Neuronal stem cell (in vitro differentiated cells): ENCODE measurements at places on chromosomes 4 and X.

- DNase-seq, result no peak
Observed at GRCh38 chrX:54754854-54755253, 43.2 kb downstream of the ITIH6 start.

DNA sequence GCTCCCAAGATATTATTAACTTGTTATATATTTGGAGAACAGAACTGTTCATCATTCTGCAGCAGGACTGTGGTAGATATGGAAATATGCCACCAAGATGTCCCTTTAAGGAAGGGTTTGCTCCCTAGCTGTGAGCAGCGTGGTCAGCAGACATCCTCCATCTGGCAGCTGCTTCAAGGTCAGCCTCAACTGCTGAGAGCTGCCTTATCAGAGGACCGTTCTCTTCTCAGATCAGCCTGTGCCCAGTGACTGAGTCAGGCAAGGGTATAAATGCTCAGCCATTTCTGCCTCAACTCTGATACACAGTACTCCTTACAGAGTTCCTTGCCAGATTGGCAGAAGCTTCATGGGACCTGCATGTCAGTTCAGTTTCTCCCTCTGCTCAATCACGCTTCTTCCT, 63.4 kb upstream of the MAGEB2 start:
- DNase-seq, result no peak

GRCh38 chrX:79568309-79568708, 201.2 kb upstream of the ITM2A start:
- DNase-seq, result no peak

DNA sequence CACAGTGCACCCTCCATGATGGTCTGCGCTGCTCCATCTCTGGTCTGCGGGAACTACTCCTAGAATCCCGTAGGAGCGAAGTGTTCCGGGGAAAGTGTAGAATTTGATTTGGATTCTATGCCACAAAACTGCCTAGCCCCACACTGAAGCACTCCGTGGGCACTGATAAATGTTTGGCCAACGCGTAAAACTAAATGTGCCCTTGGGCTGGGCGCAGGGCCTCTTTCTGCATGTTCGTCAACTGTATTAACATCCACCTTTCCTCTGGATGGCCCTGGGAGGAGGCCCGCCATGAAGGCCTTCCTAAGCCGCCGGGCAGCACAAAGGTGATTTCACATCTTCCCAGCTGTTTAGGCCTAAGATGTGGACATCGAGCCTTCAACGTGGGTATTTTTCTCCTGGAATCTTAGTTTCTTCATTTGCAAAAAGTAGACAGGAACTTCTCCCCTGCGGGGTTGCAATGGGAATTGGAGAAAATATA, 2.6 kb downstream of the MSX1 start:
- DNase-seq, result no peak

DNA sequence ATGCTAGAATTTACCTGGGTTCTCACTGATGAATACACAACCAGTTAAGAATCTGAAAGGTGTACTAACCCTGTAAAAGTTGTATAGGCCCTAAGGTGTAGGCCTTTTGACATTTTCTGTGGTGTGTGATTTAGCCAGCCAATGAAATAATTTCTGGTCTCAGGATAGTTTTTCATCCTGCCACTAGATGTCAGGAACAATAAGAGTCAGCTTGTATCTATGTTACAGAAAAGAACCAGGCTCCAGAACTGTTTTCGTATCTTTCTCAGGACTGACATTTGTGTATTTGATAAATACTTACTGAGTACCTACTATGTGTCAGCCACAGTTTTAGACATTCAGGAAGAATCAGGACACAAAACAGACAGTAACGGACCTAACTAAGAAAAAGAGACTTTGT, 673.6 kb upstream of the TENM3 start:
- DNase-seq, result no peak

GRCh38 chr4:3085948-3086670, 11.6 kb downstream of the HTT start:
- DNase-seq, result no peak

- DNase-seq, result no peak
Observed at GRCh38 chr4:155946486-155946885, 7.2 kb downstream of the CTSO start.

DNA sequence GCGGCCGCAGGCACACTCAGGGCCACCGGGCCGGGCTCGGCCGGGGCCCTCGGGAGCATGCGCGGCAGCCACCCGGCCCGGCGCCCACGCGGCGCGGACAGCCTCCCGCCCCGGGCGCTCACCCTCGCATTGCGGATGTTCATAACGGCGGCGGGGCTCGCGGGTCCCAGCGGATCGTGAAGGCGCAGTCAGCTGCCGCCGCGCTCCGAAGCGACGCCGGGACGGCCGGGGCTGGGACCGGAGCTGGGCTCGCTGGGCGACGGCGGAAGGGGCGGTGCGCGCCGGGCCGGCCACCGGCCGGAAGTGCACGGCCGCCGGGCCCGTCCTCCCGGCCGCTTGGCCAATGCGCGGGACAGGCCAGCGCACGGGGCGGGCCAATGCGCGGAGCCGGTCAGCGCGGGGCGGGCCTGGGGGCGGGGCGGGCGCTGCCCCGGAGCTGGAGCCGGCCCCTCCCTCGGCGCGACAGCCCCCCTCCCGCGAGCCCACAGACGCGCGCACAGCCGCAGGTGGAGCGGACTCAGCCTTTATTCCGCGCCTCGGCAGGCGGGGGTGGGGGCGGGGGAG, at the start of gene NAA10:
Gene NAA10, minus strand, starts transcription at position 276 of the 564 bp plus-strand sequence. Its CDS starts 133 bp downstream, at position 143.
- DNase-seq, result peak; percentile 50
